ENCODE measurements at places on chromosomes 11 and 22.

DNA sequence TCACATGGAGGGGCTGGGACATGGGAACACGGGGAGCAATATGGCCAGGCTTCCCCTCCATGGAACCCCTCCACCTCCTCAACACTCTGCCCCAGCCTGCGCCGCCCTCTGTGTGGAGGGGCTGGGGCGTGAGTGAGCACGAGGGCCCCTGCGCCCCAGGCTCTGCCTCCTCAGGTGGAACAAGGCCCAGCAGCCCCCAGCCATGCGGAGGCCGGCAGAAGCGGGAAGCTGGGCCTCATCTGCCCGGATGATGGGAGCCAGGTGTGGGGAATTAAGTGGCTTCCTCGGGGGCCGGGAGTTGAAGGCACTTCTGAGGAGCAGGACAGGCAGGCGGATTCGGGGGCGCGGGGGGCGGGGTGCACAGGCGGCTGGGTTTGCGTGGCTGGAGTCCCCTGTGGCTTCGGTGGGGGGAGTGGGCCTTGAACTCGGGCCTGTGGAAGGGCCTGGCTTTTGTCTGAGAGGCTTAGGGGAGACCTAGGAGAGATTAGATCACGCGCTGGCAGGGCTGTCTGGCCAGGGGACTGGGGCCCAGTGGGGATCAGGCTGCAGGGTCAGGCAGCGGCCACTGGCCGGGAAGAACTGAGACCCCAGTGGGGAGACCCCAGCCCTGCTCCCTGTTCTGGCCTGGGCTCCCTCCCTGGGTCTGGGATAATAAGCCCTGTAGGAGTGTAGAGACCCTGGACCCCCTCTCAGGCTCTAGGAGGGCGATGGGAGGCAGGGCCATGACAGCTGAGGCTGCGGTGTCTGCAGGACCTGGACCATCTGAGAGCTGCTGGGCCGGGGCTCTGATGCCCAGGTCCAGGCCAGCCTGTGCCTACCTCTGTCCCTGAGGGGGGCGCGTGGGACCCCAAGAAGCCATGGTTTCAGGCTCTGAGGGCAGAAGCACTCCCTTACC lies 13.3 kb downstream of the PRR33 start:
- no peak for DNase-seq

DNA sequence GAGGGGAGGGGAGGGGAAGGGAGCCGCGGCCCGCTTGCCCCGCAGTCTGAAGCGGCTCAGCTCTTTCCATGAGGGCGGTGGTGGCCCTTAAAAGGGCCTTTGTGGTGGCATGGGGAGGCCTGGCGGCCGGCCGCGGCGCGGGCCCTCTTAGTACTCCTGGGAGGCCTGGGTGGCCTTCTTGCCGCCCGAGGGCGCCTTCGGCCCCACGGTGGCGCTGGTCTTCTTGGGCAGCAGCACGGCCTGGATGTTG lies 6.9 kb downstream of the DPAGT1 start:
- peak; percentile 59 for DNase-seq

DNA sequence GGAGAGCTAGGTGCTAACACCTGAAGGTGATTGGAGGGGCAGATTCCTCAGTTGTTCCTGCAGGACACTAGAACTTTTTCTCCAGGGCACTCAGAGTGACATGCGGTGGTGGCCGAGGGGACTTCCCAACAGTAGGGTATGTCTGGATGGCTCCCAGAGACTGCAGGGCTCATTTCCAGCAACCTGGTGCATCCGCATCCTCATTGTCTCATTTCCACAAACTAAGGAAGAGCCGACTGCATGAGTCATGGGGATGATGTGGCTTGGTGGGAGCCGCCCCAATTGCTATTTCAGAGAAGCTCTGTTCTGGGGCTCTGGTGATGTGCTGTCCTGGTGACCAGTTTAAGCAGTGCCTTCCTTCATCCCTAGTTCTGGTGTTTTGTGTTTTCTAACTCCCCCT lies 2.8 kb upstream of the ROBO4 start:
- DNase-seq, result no peak

GRCh38 chr11:134017511-134018430 lies 51.1 kb upstream of the JAM3 start:
- DNase-seq, result no peak

GRCh38 chr11:64025205-64025604 lies 10.5 kb upstream of the FLRT1 start:
- DNase-seq, result no peak

GRCh38 chr11:65744026-65744698 lies 23.6 kb upstream of the RNASEH2C start:
- no peak for DNase-seq

DNA sequence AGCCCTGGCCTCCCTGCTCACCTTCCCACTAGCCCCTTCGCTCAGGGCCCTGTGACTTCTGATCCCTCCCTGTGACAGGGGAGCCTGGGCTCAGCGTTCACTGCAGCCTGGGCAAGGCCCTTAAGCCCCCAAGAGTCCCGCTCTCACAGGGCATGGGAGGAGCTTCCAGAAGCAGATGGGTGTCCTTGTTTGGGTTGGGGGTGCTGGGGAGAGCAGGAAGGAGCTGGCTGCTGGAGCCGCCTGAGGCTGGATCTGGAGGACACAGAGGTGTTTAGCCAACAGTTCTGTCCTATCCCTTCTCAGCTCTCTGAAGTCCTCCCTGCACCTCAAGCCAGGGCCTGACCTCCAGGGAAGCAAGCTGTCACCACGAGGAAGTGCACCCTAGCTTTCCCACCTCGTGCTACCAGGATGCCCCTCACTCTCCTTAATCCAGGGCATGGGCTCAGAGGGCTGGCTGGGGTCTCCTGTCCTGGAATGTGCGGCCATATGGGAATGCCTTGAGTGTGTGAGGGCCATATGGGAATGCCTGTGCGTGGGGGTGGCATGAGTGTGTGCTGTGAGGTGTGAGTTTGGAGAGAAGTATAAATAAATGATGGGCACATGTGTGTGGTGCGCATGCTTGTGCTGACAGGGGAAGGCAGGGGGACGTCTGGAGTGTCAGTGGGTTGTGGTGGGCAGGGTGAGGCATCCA lies 25.0 kb upstream of the TUB start:
- DNase-seq, result no peak

- DNase-seq, result peak; percentile 9
Observed at GRCh38 chr11:22690871-22691270, 24.5 kb downstream of the GAS2 start.

DNA sequence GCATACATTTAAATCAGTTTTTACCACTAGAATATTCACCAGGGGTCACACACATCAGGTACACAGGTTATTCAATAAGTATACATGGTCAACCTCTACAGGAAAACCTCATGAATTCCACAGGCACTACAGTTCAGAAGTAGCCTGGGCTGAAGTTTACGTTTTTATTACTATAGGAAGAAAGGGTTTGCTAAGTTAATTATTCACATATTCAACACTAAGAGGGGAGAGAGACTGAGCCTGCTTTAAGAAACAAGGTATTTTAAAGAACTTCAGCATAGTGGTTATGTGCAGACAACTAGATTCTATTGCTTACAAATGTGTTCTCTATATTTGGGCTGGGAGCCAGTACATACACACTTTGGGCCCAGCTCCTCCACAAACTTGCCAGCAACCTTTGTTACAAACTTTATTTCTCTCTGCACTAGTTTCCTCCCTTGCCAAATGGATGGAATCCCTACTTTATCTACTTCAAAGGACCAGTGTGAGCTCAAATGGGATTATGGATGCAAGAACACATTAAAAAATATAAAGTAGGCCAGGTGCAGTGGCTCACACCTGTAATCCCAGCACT lies 31.9 kb downstream of the IL18BP start:
- no peak for DNase-seq

GRCh38 chr11:46356924-46357482 lies 9.7 kb downstream of the DGKZ start:
- no peak for DNase-seq

GRCh38 chr11:62727872-62728170 lies 465 bp upstream of the TTC9C start:
- DNase-seq, result peak; percentile 84

- no peak for DNase-seq
Observed at GRCh38 chr22:17119481-17120202, 1.5 kb downstream of the TMEM121B start.

DNA sequence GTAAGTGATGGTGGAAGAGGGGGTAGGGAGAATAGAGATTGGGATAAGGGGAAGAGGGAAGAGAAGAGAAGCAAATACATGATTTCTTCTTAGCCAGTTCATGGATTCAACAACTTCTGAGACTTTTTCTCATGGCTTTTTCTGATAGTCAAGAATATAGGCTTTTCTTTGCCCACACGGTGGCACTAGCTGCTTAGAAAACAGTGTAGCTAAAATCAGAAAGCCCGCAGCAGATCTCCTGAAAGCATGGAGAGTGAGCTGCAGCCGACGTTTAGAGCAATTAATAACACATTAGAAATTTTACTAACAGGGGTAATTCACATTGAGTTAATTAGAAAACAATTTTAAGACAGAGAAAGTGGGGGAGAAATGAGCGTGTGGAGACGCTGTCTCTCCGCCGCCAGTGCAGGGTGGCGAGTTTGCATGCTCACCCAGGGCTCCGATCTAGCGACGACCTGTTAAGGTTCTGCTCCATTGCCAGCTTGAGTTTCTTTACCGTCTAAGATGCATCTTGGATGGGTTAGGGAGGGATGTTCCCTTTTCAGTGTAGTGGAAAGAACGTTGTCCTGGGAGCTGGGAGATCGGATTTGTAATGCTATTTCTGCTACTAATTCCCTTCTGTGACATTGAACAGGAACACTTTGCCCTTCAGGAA lies 3.3 kb upstream of the RAG1 start:
- DNase-seq, result no peak

DNA sequence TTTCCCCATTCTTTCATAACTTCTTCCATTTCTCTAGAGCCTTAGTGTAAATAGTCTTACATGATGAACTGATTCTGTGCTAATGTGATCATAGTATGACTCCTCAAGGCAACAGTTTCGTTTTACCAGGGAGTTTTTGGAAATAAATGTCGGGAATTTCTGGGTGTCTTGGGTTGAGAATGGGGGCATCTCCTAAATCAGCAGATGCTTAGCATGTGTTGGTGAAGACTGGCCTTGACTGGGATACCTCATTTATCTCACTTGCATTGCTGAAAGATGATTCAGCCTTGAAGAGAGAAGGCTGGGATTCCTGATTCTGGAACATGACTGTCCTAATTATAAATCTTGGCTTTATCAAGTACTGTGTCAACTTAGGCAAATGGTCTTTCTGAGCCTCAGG lies 115.7 kb upstream of the C11orf87 start:
- no peak for DNase-seq
